Kidney tubule cell (primary cell): ENCODE measurements at places on chromosomes 4 and X.

GRCh38 chr4:3869174-3869572 lies 103.0 kb downstream of the ADRA2C start:
- no peak for DNase-seq

DNA sequence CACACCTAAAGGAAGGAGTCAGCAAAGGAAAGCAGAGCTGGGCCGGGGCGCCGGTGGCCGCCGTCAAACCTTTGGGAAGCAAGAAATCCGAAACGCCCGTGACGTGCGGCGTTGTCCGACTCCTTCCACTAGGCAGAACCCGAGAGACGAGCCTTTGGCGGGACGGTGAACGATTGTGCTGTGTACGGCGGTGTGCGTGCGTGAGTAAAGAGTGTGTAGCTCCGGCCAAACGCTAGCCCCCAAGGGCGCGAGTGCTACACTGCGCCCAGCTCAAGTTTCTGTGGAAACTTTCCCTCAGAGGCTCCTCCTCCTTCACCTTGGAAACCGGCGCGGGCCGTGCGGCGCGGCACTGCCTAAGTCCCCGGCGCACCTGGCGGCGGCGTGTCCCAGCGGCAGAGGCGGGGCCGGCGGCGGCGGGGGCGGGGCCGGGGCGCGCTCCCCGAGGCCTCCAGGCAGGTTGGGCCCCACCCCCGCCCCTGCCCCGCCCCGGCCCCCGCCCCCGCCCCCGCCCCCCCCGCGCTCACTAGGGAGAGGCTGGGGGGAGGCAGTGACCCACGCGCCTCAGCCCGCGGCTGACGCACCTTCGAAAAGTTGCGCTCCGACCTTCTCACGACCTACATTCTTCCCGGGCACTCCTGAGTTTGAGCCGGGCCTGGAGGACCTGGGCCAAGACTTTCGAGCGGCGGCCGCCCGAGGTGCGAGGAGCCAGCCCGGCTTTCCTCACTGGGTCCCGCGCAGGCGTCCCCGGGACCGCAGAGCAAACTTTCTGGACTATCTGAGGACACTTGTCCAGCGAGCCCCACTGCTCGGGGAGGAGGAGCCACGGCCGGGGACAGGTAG lies at the start of gene FHIP1A:
TSS of gene FHIP1A (plus strand) at position 547 of the 840 bp plus-strand sequence. CDS start 157,084 bp downstream, outside the sequence.
- DNase-seq = peak; percentile 97

DNA sequence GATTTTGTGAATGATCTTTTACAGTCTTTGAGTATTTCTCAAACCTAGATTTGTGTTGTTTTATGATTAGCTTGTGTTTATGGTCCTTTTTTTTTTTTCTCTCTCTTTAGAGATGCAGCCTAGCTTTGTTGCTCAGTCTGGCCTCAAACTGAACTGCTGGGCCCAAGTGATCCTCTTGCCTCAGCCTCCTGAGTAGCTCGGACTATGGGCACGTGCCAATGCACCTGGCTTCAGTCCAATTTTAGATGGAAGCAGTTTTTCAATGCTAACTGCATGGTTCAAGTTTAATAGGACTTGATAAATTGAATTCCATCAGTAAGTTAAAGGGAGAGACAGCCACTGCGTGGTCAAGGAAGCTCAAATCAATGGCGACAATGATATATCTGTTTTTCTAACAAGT lies 3.8 kb upstream of the FGG start:
- DNase-seq = no peak

GRCh38 chr4:109798866-109799265 lies 2.9 kb downstream of the CFI start:
- DNase-seq = no peak

- no peak for DNase-seq
Observed at GRCh38 chrX:63750811-63751210, 34.2 kb downstream of the ARHGEF9 start.

DNA sequence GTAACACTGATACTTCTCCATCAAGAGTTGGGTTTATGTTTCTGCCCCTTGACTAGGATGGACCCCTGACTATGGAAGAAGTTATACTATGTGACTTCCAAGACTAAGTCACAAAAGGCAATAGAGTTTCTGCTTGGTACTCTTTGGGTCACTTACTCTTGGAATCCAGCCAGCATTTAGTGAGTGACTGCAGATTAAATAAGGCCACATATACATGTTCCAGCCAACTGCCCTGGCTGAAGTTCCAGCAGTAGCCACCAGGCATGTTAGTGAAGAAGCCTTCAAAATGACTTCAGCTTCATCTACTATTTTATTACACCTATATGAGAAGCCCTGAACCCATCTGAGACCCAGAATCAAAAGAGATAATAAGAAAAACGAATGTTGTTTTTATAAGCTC lies 524.0 kb downstream of the DMD start:
- DNase-seq = peak; percentile 1

GRCh38 chrX:88991583-88992132 lies 244.6 kb downstream of the CPXCR1 start:
- DNase-seq = no peak

GRCh38 chr4:141645611-141646340 lies 9.4 kb downstream of the IL15 start:
- peak; percentile 98 for DNase-seq

GRCh38 chr4:128060121-128060698 lies 902 bp upstream of the LARP1B start:
- DNase-seq = no peak

DNA sequence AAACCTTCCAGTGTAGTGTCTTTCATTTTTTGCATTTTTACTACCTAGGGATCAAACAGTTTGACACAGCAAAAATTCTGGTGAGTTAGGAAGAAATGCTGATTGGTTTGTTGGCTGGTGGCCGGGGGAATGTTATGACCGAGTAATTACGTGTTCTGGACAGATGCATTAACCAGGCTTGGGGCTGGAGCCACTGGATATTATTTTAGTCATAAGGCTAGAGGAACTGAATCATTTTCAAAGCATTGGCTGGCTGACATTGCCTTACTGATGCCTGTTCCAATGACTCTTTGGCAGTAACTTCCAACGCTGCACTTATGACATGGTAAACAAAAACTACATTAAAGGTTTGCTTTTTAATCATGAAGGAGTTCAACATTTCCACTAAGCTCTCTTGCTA lies 84.6 kb downstream of the FBXO8 start:
- DNase-seq = peak; percentile 57

GRCh38 chr4:155539746-155540145 lies 126.9 kb upstream of the GUCY1A1 start:
- DNase-seq = peak; percentile 41

- no peak for DNase-seq
Observed at GRCh38 chr4:81137446-81137845, 77.6 kb downstream of the PRKG2 start.

DNA sequence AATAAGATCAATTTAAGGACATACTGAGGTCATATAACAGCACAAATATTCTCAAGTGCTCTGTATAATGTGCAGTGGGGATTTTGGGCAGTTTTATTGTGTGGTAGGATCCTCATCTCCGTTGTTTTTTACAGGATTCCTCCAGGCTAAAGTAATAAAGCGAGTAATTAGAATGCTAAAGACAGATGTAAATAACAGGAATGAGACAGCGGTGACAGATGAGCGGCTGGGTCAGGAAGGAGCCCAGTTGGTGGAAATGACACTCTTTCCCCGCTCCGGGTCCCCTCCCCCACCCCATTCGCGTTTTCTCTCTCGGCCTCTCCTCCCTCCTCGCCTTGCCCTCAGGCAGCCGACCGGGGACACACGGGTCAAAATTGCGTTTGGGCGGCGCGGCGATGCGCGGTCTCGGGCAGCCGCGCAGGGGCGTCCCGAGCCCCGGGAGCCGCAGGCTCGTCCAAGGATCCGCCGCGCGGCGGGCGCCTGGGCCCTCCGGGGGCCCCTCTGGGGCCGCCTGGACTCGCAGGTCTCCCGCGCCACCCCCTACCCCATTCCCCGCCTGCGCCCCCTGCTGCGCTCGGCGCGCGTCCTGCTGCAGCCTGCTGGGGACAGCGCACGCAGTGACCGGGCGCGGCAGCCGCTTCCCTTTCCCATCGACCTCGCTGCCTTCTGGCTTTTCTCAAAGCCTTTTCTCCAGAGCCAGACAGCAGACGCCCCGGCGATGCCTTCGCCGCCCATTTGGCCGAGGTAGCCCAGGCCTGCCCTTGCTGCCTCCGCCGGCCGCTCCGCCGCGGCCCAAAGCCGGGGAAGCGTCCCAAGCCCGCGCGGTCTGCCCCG lies 16.2 kb downstream of the POU4F2 start:
- no peak for DNase-seq

- DNase-seq = peak; percentile 28
Observed at GRCh38 chr4:166252487-166253402, 379.7 kb downstream of the TLL1 start.

DNA sequence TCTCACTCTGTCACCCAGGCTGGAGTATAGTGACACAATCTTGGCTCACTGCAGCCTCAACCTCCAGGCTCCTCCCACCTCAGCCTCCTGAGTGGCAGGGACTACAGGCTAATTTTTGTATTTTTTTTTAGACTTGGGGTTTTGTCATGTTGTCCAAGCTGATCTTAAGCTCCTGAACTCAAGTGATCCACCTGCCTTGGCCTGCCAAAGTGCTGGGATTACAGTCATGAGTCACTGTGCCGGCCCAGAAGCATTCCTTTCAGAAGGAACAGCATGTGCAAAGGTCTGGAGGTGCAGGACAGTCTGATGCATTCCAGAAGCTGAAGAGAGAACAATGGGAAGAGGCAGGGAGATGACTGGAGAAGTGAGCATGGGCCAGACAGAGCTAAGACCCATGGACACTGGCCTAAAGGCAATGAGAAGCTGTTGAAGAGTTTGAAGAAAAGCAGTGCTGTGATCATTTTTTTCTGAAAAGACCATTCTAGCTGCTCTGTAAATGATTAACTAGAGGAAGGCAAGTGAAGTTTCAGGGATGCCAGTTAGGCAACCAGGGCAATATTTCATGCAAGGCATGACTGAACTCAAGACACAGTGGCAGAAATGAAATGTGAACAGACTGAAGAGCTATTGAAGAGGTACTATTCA lies 43.2 kb downstream of the MANBA start:
- peak; percentile 88 for DNase-seq

DNA sequence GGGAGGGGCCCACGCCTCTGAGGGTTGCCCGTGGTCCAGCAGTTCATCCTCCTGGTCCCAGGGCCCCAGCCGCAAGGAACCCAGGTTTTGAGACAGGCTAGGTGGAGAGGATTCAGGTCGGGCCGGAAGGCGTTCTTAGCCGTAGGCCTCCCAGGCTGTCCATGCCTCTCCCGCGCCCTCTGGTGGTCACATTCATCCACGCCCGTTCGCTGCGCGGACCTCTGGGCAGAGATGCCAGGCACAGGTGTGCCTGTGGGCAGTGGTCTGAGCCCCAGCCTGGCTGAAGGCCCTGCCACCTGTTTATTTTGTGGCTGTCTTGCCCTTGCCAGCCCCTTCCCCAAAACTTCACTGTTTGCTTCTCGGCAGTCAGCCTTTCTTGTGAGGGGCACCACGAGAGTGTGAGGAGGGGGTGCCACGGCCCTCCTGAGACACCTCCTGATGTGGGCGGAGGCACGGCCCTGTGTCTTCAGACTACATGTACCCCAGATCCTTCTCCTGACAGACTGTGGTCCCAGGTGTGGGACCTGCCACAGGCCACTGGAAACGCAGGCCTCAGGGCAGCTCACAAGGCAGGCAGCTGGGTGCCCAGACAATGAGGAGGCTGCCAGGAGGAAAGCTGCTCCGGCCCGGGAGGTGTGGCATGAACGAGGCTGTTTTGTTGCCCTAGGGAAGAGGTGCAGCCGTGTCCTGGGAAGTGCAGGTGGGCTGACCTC lies 5.0 kb downstream of the UVSSA start:
- DNase-seq = peak; percentile 83

- peak; percentile 47 for DNase-seq
Observed at GRCh38 chr4:55554453-55555030, 7.8 kb upstream of the CLOCK start.

- no peak for DNase-seq
Observed at GRCh38 chr4:113576947-113577678, 184.4 kb downstream of the CAMK2D start.

GRCh38 chrX:17299206-17299605 lies 75.8 kb upstream of the NHS start:
- DNase-seq = no peak

DNA sequence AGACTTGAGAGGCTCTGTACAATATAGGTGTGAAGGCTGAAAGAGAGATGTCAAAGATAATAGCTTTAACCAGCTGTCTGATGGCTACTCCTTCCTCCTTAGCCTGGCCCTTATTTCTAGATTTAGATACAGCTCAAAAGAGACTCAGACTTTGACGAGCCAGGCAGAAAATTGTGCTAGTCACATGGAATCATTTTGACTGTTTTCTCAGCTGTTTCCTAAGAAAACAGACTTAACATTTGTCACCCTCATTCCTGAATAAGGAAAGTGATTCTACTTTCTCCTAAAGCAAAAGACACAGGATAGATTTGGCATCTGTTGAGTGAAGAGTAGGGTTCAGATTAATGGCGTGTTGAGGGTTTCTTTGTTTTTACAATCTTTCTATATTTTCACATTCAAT lies 340.7 kb downstream of the DHX15 start:
- no peak for DNase-seq

DNA sequence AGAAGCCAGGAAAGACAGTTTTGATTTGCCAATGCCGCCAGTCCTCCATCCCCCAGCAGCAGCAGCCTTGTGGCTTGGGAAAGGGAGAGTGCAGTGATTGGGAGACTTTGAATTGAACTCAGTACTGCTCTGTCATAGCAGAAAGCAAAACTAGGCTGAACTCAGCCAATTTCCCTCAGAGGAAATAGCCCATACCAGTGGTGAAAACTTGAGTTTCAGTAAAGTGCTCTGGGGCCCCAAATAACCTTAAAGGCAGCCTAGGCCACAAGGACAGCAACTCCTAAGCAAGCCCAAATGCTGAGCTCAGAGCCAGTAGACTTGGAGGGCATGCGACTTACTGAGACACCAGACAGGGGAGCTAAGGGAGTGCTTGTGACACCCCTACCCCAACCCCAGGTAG lies 2.0 kb upstream of the PROM1 start:
- DNase-seq = no peak

GRCh38 chr4:163603257-163603656 lies 108.8 kb downstream of the TMA16 start:
- no peak for DNase-seq

GRCh38 chrX:11450354-11450753 lies 157.1 kb downstream of the AMELX start:
- DNase-seq = no peak

GRCh38 chrX:9493936-9494335 lies 29.1 kb downstream of the TBL1X start:
- peak; percentile 52 for DNase-seq

- DNase-seq = no peak
Observed at GRCh38 chr4:7004331-7004730, 38.8 kb upstream of the TADA2B start.

DNA sequence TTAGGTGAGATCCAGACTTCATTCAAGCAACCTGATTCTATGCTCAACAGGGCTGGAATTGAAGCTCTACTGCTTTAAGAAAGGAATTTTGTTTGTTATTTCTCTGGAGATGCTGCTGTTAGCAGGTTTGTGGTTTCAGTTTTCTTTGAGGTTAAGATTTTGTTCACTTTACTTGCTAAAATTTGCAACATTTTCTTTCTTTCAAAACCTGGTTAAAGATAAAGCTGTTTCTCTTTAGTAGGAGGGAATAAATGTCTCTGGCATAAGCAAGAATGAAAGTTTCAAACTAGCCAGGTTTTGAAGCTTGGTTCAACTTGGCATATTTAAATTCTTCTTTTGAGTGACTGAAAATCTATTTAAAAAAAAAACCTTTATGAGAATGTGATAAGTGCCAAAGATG lies 660.6 kb upstream of the NR3C2 start:
- DNase-seq = no peak
